ENCODE measurements at places on chromosomes 7 and 10.

GRCh38 chr10:124322191-124322980, 96.3 kb downstream of the OAT start:
- no peak for DNase-seq

DNA sequence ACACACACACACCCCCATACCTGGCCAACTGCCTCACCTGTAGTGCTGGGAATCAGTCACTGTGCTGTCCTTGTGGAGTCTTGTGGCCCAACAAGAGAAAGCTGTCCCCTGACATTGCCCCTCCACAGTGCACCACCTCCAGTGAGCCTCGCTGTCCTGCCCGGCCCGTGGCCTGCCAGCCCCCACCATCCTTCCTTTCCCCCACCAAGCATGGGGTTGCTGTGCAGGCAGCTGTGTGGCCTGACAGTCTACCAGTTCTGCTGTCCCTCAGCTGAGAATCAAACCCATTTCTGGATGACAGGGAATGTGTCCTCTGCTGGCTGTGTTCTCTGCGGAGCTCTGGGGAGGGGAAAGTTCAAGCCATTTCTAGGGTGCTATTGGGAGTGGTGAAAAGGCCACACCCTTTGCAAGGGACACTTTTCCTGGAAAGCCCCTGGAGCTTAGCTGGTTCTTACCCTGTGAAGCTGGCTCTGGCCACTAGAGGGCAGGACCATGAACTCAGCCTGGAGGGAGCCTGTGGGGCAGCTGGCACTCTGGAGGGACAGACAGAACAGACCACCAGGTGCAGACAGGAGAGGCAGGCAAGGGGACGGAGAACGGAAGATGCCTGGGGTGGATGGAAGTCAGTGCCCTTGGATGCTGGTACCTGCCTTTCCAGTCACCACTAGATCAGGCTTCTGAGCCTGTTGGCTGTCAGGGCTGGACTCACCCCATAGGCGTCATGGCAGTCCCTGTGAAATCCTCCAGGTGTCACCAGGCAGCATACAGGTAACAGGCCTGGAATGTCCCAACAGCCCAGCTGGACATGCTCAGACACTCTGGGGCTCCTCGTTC, 10.5 kb upstream of the MTPAP start:
- DNase-seq = peak; percentile 27

GRCh38 chr10:113015201-113015600, 65.2 kb downstream of the TCF7L2 start:
- DNase-seq = no peak

GRCh38 chr10:60271319-60272040, 118.2 kb downstream of the ANK3 start:
- DNase-seq = no peak

GRCh38 chr7:139058943-139059342, 23.1 kb upstream of the ZC3HAV1L start:
- DNase-seq = no peak

GRCh38 chr10:72812753-72813430, 80.6 kb upstream of the OIT3 start:
- DNase-seq = no peak

GRCh38 chr7:151299940-151300645, 41.5 kb upstream of the NUB1 start:
- no peak for DNase-seq

GRCh38 chr10:68665841-68666240, 55.2 kb upstream of the CCAR1 start:
- DNase-seq = no peak

GRCh38 chr7:55969391-55969790, 5.0 kb downstream of the NIPSNAP2 start:
- DNase-seq = no peak

- DNase-seq = no peak
Observed at GRCh38 chr7:133547981-133548380, 295.1 kb downstream of the EXOC4 start.

DNA sequence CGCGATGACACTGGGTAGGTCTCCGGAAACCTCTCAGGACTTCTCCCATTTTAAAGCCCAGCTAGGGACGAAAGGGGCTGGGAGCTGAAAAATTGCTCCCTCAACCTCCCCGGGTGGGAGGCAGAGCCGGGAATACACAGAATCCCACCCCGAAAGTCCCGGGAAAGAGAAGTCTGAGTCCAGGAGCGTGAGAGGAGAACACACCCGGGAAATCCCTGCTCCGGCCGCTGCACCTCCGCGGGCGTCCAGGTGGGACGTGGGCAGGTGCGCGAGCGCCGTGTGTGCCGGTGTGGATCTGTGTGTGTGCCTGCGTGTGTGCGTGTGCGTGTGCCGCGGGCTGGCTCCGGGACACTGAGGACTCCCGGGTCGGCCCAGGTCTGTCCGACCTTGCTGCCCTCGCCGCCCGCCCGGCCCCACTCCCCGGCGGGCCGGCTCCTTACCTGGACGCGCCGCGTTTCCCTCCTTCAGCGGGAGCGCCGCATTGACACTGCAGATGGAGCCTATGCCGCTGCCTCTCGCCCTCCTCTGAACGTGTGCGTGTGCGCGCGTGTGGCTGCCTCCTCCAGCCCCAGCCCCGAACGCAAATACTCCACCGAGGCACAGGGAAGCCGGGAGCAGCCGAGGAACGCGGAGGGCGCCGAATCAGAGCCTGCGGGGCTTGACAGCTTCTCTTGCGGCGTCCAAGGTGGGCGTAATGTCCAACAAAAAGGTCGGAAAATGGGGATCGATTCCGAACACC, at the start of gene PLXNA4:
Gene PLXNA4, minus strand, starts transcription at position 489 of the 739 bp plus-strand sequence. CDS start 67,777 bp downstream, outside the sequence.
- DNase-seq = no peak

GRCh38 chr10:69884024-69884367, 82.3 kb downstream of the COL13A1 start:
- no peak for DNase-seq

- no peak for DNase-seq
Observed at GRCh38 chr10:76453997-76454396, 1022.6 kb downstream of the LRMDA start.

GRCh38 chr7:104625956-104626355, 297.6 kb downstream of the LHFPL3 start:
- DNase-seq = no peak

DNA sequence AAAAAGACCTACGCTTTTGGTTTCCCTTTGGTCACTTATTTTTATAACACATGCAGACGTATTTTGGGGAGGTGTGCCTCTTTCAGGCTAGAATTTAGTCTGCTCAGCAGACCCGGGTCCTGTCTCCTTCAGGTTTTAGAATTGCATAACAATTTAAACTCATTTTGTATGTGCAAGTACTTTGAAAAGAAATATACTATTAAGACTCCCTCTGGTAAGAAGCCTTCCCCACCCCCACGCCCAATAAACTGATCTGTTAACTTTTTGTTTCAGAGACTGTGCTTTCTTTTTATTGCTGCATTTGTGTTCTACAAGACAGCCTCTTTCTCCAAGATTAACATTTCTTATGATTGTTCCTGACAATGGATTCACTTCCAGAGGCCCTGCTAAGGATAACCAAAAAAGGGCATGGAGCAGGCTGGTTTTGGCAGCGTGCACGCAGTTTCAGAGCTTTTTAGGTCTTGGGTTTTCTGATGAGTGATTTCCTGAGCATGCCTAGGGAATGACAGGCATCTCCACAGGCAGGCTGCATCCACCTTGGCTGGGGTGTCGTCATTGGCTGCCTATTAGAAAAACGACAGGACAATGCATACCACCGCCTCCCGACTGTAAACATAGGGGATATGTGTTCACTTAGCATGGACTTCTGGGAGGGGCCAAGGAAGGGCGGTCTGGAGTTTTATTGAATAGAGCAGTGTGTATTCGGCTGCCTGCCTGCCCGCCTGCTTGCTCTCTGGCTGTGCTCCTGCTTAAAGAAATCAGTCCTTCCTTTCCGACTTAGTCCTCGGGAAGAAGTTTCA, at the start of gene CALD1:
Gene CALD1, plus strand, starts transcription at position 694 of the 800 bp plus-strand sequence. CDS start 88,100 bp downstream, outside the sequence.
- DNase-seq = no peak

DNA sequence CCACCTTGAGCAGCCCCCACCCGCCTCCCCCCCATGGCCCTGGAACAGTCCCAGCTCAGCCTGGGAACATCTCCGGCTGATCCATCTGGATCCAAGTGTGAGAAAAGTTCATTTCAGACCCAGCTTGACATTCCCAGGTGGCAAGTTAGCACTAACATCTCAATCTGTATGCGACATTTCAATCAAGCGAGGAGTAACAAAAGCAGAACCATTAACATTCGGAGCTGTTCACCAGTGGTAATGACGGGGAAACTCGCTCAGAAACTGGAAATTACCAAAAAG, 65.4 kb downstream of the PAX2 start:
- DNase-seq = no peak

- DNase-seq = no peak
Observed at GRCh38 chr7:27361522-27361921, 118.9 kb downstream of the EVX1 start.

DNA sequence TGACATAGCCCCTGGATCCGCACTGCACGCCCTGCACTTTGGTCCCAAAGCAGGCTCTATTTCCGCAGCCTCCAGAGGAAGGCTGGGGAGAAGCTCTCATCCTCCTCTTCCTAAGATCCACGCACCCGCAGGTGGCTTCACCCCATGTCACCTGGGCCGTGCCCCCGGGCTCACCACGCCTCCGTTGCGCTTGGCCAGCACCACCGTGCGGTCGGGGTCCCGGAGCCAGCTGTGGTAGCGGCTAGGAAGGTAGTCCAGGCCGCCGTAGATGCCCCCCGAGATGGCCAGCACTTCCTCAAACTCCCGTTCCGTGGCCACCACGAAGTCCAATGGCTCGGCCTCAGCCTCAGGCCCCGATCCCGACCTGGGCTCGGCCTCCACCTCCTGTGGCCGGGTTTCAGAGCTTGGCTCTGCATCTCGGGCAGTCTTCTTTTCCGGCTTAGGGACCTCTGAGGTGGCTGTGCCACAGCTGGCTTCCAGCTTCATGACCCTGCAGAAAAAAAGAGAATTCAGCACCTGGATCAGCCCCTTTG, 5.7 kb downstream of the NAT16 start:
- DNase-seq = no peak

DNA sequence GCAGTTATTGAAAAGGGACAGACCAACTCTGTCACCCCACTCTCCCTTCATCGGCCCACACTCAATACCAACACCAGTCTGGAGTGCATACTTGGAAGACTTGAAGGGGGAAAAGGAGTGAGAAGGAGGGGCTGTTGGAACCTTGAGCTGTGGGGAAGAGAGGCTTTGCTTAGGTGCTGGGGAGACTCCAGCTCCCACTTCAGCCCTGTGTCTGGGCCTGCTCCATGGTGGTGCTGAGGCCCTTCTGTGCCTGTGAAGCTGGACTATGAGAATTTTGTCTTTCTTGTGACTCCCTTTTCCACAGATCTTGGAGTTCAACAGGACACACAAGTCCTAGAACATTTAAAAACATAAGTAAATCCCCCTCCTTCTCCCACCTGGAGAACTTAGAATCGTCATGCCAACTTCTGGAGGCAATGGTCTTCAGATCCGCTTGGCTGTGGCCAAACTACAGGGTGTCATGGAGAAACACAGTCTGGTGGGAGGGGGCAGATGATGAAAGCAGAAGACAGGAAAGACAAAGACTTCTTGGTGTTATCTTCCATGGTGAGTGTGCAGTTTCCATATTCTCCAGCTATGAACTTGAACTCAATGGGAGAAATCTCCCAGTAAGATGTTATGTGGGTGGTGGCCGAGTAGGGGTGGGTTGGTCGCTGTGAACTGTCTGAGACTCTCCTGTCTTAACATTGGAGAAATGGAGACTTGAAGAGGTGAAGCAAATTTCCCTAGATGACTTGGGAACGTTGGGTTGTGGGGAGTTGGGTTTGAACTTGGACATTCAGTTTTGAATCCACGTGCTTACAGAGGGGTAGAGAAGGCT, 18.4 kb upstream of the GIMAP8 start:
- no peak for DNase-seq

- no peak for DNase-seq
Observed at GRCh38 chr7:64873517-64873916, 29.6 kb upstream of the ZNF273 start.

DNA sequence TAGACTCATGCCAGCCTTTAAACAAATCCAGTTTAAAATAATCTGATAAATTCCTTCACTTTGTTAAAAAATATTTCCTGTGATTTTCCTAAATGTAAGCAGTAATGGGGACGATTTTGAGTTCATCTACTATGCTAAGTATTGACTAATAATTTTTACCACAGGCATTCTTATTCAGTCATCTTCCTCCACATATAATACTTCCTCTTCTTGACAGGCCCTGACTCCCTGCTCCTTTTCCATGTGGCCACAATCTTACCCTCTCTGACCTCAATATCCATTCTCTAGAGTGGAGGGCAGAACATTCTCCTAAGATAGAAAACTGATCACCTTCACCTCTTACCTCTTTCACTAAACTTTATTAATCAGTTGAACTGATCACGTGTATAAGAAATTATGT, 7.8 kb downstream of the DNAJC2 start:
- DNase-seq = no peak

Data from stimulated activated CD8-positive, alpha-beta memory T cell treated with anti-CD3 and anti-CD28 coated beads, Interleukin-15, amount 100 ng/mL, for 4 hours (primary cell).